ENCODE measurements at places on chromosomes 3 and 15.

- no peak for DNase-seq
These were observed at the start of gene TRIM69 for GRCh38 chr15:44736181-44736765. TSS of gene TRIM69 (plus strand) at chr15:44736528. CDS start at chr15:44736705, 177 bp downstream.

DNA sequence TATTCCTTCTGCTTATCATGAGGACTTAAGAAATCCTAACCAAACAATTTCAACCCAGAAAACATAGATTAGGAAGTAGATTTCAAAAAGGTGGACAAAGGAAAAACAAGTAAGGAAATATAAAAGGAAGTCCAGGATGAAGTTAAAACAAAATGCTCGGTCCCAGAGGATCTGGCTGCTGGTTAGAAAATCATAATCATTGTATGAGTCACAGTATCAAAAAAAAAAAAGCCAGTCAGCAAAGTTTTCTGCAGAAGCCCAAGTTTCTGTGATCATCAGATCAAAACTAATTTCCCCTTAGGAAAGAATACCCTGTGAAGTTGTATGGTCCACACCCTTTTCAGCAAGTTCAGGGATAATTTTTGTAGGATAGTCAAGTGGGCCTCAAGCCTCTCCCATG, 43.0 kb upstream of the LRTM1 start:
- DNase-seq = no peak

GRCh38 chr3:61357902-61358301, 106.7 kb upstream of the FHIT start:
- DNase-seq = no peak

- no peak for DNase-seq
These were observed 41.2 kb upstream of the SLC6A11 start for GRCh38 chr3:10774825-10775224.

GRCh38 chr3:39196671-39197356, 4.4 kb upstream of the XIRP1 start:
- no peak for DNase-seq

GRCh38 chr15:62770752-62771151, 271.8 kb upstream of the TPM1 start:
- DNase-seq = no peak

DNA sequence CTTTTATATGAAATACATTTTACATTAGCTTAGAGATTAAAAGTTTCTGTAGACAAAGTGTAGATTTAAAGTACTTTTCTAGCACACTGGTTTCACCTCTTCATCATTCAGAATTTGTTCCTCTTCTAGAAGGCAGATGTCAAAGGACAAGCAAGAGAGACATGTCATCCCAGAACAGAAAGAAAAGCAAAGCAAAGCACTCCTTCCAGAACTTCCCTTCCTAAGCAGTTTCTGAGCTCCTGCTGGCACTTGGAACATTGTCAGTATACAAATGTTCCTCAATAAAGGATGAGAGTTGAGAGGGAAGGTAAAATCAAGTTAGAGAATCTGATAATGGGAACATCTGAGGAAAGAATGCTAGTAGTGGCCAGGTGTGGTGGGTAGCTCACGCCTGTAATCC, 26.2 kb downstream of the TMOD3 start:
- DNase-seq = no peak

GRCh38 chr15:67818464-67818863, 6.8 kb upstream of the SKOR1 start:
- no peak for DNase-seq

DNA sequence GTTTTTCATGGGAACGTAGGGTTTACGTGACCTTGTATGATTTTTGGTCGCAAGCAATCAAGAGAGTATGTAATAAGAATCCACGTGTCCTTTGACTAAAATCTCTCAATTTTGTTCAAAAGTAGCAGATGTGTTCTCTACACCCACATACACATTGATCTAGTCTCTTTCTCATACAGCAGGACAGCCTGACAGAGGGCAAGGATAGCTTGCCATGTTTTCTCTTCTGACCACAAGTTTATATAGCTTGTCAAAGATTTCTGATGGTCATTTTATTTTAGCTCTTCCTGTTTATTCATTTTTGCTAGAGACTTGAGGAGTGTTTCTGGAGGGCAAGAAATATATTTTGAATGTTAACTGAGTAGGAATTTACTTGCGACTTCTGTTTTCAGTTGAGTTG, 570.2 kb upstream of the ALCAM start:
- no peak for DNase-seq

DNA sequence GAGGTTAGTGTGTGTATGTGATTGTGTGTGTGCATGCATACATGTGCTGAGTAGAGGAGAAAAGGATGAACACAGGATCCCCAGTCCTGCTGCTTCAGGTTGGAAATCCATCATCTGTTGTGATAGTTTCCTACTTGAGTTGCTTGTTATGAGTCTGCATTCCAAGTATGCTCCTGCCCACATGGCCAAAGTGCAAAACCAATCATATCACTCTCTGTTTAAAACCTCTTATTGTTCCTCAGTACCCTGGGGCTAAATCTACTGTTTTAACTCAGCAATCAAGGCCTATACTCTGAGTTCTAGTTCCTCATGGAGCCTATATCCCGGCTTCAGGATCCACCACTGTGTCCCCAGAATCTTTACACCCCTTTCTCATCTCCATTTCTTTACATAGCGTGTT, 139.9 kb upstream of the TLE3 start:
- DNase-seq = no peak

- DNase-seq = peak; percentile 2
These were observed 397.6 kb downstream of the FOXP1 start for GRCh38 chr3:71185733-71186455.

- no peak for DNase-seq
These were observed 191.6 kb downstream of the KLHL25 start for GRCh38 chr15:85603160-85603559.

- DNase-seq = no peak
These were observed 77.6 kb downstream of the POLR2M start for GRCh38 chr15:57784081-57784511.

GRCh38 chr3:16056217-16056616, 118.3 kb upstream of the GALNT15 start:
- DNase-seq = no peak

DNA sequence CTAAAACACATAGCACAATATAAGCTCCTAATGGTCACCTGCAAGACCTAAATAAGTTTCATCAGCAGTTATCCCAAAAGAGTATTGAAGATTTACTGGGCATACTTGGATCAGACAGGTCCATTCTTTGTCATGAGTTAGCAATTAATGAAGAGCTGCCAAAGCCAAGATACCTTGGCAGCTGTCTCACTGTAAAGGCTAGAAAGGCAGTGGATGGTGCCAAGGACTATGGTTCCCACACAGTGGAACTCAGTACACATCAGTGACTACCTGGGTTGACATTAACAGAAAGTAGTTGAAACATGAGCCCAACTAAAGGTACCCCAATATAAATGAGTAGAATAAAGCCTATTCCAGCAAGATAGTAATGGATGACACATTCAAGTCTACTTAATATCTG, 41.1 kb upstream of the TMCO5A start:
- DNase-seq = no peak

GRCh38 chr3:170419557-170420087, 954 bp downstream of the CLDN11 start:
- no peak for DNase-seq

GRCh38 chr3:43055806-43056770, 49.8 kb downstream of the POMGNT2 start:
- DNase-seq = no peak

DNA sequence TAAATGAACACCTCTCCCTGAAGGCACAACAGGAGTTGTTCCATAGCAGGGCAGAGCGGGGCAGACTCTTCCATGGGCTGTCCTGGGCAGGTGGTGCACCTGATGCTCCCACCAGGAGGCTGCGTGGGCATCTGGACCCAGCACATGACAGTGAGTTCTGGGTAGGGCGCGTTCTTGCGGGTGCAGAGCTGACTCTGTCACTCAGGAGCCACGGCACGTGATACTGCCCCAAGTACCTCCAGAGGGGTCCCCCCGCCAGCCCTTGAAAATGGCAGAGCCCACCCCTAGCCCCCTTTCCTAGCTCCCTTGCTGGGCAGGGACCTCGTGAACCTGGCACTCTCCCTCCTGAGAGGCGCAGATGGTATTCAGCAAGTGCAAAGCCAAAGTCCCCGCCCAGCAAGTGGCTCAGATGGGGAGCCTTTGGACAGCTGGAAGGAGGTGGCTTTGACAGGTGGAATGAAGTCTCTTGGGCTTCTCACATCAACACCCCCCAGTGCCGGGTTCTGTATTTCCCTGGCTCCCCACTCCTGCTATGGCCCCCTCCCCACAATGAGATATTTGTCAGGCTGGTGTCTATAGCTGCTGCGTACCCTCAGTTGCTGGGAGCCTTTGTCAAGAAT, 172.1 kb downstream of the TBC1D2B start:
- no peak for DNase-seq

DNA sequence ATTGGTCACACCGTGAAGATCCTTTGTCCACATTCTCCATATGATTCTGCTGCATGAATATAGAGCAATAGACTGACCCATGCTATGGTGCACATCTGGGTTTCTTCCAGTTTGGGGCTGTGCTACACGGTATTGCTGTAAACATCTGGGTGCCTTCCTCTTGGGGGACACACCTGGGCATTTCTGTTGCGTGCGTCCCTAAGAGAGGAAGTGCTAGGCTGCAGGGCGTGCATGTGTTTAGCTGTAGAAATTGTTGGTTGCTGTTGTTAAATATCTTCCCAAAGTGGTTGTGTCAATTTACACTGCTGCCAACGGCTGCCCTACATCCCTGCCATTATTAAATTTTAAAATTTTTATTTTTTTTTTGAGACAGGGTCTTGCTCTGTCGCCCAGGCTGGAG, 52.4 kb downstream of the NUP210 start:
- DNase-seq = no peak

GRCh38 chr3:48863122-48863521, 15.4 kb upstream of the PRKAR2A start:
- DNase-seq = no peak

DNA sequence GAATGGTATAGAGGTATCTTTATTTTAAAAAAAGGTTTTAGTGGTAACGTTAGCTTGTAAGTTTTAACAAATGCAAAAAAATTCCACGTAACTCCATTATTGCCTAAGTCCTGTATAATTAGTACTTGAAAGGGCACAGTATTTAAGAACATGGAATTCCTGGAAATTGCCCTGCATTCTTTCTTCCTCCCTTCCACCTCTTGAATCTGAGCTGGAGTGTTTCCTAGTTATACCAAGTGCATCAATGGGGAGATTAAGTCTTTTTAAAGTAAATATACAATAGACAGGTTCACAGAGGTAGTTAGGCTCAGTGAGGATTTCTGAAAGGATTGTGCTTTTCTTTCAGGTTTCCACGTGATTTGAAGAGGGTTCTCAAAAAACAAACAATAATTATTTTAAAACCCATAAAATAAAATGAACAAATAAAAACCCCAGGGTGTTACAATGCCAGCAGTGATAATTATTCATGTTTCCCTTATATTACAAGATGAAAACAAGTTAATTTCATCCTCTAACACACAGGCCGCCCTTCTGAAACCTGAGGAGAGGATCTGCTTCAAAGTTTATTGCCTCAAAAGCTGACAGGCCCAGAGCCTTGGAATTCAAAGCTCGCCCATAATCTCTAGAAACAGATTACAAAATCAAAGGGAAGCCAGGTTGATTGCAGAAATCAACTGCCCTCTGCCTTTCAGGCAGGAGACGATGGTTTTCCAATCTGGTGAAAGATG, 128.8 kb upstream of the LMOD3 start:
- no peak for DNase-seq

DNA sequence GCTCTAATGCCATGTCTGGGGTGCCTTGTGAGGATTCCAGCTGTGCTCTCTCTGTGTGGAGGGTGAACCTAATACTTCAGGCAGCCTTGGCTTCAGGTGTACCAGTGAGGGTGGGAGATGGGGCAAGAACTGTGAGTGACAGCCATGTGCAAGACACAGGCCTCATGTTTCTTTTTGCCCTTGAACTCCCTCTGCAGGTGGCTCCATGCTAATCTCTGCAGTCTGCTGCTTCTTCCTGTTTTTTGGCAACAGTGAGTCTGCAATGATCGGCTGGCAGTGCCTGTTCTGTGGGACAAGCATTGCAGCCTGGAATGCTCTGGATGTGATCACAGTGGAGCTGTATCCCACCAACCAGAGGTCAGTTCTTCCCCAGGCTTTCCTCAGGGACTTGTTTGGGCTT, 189.3 kb downstream of the SV2B start:
- DNase-seq = no peak

DNA sequence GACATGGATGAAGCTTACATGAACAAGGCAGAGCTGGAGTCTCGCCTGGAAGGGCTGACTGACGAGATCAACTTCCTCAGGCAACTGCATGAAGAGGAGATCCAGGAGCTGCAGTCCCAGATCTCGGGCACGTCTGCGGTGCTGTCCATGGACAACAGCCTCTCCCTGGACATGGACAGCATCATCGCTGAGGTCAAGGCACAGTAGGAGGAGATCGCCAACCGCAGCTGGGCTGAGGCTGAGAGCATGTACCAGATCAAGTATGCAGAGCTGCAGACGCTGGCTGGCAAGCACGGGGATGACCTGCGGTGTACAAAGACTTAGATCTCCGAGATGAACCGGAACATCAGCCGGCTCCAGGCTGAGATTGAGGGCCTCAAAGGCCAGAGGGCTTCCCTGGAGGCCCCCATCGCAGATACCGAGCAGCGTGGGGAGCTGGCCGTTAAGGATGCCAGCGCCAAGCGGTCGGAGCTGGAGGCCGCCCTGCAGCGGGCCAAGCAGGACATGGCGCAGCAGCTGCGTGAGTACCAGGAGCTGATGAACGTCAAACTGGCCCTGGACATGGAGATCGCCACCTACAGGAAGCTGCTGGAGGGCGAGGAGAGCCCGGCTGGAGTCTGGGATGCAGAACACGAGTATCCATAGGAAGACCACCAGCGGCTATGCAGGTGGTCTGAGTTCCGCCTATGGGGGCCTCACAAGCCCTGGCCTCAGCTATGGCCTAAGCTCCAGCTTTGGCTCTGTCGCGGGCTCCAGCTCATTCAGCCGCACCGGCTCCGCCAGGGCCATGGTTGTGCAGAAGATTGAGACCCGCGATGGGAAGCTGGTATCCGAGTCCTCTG, 77.6 kb downstream of the CLDN11 start:
- DNase-seq = no peak

GRCh38 chr3:121252676-121253075, 293.1 kb downstream of the POLQ start:
- DNase-seq = no peak

DNA sequence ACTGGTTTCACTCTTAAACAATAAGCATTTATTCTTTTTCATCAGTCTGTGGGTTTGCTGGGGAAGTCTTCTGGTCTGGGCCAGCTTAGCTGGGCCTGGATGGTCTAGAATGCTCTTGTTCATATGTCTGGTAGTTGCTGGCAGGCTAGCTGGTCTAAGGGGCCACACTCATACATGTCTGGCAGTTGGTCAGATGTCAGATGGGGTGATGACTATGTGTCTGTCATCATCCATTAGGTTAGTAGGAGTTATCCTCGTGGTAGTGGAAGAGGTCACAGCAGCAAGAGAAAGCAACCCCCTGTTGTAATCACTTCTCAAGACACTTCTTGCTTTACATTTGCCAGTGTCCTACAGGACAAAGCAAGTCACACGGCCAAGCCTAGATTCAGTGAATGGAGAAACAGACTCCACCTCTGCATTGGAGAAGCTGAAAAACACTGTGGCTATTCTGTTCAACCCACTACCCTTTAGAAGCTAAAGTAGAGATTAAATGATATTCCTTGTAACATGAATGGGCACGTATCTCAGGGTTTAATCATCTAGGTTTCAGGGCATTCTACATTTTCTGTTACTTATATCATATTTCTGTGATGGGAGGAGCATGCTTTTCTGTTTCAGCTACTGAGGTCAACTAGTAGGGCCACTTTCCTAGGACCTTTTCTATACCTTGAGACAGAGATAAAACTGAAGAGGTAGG, 5.5 kb upstream of the ARID3B start:
- no peak for DNase-seq
